ENCODE measurements at places on chromosomes 3 and 15. TPM values are rescaled to one million over a fixed set of nuclear protein-coding genes. Genes with fewer than 3 reads are reported as not detected.

DNA sequence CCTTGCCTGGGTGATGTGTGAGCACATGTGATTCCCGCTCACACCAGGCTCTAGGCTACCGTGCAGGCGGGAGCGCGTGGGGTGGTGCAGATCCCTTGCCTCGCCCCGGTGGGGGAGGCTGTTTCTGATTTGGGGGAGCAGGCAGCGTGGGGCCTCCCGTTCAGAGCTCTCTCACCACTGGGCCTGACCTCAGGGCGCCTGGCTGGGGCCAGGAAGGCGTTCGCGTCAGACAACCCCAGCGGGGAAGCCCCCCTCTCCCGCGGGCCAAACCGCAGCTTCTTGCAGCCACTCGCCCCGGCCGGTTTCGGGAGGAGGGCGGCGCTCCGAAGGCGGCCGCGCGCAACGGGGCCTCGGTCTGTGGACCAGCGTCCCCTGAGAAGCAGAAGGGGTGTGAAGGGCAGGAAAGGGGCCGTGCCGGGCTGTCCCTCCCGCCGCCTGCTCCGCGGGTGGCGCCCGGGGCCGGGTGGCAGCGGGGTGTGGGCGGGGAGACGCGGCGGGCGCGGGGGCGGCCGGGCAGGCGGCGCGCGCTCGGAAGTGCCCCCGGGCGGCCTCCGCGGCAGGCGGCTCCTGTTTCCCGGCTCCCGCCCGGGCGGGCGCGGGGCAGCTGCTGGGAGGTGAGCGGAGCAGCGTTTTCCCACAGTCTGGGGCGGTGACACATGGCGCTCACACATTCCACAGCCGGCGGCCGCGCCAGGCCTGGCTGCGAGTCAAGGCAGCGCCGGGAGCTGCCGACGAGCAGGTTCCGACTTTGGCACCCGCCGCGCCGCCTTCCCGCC lies 65.1 kb upstream of the HES1 start:
- peak; percentile 92 for DNase-seq

GRCh38 chr3:172201870-172202236 lies 162.5 kb downstream of the FNDC3B start:
- DNase-seq, result no peak

GRCh38 chr15:91116113-91117067 lies 16.3 kb downstream of the SV2B start:
- DNase-seq, result no peak

DNA sequence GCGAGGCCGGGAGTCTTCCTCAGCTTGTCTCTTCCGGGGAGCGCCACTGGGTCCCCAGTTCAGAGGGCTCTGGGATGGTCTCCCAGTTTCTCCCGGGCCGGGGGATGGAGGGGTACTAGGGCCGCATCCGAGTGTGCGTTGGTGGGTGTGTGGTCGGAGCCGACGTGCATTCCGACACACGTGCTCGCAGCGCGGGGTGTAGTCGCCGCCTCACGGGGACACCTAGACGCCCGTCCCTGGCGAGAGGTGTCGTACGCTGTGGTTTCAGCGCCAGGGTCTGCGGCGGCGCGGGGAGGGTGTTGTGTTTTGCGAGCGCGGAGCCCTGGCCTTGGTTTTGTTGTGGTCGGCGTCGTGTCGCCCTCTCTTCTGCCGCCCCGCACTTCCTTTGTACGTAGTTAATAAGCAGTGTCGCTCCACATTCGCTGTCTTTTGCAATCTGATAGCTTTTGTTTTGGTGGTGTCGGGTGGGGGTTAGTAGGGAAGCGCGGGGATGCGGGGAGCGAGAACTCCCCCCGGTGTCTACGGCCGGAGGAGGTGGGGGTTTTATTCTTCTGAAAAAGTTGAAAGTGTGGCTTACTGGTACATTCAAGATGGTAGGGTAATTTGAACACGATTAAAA lies 2.2 kb downstream of the IGF1R start:
- DNase-seq, result peak; percentile 78

GRCh38 chr15:81275711-81276392 lies 48.1 kb downstream of the STARD5 start:
- DNase-seq, result peak; percentile 72

PLCH1 gene
- total RNA-seq, result 1.6 TPM

Measured in right cardiac atrium (tissue), 5 donors.